NCI-H1417 treated with DMSO at 0.1 percent for 48 hours (cell line): ENCODE measurements at places on chromosomes 11 and 22.

GRCh38 chr11:69876013-69876412 is 56.8 kb upstream of the FGF3 start:
- no peak for DNase-seq

GRCh38 chr11:104899226-104899625 is 966 bp upstream of the CASP12 start:
- no peak for DNase-seq

DNA sequence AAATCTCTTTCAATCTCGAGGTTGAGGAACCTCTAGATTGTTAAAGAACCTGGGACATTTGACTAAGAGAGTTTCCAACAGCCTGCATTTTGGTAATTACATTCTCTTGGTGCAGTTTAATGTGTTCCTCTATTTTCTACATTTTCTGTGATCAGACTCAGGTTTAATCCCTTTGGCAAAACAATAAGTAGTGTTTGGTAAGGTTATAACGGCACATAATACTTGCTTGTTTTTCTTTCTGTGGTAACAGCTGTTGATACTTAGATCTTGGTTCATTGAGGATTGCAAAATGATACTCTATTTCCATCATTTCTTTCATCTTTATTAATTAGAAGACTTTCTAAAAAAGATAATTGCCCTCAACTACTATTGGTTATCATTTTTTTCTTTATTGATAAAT is 271.3 kb downstream of the SBF2 start:
- no peak for DNase-seq

GRCh38 chr22:25404928-25405816 is 159.3 kb upstream of the GRK3 start:
- DNase-seq, result no peak

GRCh38 chr11:79330651-79331050 is 110.2 kb downstream of the TENM4 start:
- DNase-seq, result no peak

GRCh38 chr11:87223816-87224215 is 186.1 kb downstream of the TMEM135 start:
- no peak for DNase-seq

- DNase-seq, result no peak
Observed at GRCh38 chr11:69293087-69293486, 868 bp upstream of the MYEOV start.

GRCh38 chr11:120709808-120710207 is 198.3 kb downstream of the GRIK4 start:
- DNase-seq, result no peak

DNA sequence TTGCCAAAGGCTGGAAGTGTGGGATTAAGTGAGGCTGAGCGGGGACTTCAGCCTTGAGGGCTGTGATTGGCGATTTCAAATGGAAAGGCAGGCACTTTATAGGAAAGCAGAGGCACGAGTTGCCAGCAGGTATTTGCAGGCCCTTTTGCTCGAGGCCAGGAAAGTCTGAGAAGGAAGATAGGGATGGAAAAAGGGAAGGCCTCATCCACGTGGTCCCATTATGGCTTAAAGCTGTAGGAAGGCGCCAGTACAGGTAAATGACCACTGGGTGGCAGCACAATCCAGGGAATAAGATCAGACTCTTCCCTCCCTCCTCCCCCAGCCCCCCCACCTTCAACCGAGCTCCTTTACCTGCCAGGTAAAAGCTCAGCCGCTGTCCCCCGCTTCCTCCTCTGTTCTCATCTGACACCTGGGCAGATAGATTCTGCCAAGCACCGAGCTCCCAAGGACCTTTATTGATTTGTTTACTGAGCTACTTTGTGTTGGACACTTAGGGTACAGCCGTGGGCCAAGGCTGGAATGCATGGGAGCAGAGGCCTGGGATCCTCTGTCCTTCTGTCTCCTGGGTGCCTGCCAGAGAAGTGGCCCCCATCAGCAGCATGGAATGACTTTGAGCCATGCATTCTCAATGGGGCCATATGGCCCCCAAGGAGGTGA is 7.5 kb downstream of the P2RX3 start:
- peak; percentile 35 for DNase-seq

GRCh38 chr22:31789803-31790202 is 36.0 kb downstream of the DEPDC5 start:
- DNase-seq, result no peak

DNA sequence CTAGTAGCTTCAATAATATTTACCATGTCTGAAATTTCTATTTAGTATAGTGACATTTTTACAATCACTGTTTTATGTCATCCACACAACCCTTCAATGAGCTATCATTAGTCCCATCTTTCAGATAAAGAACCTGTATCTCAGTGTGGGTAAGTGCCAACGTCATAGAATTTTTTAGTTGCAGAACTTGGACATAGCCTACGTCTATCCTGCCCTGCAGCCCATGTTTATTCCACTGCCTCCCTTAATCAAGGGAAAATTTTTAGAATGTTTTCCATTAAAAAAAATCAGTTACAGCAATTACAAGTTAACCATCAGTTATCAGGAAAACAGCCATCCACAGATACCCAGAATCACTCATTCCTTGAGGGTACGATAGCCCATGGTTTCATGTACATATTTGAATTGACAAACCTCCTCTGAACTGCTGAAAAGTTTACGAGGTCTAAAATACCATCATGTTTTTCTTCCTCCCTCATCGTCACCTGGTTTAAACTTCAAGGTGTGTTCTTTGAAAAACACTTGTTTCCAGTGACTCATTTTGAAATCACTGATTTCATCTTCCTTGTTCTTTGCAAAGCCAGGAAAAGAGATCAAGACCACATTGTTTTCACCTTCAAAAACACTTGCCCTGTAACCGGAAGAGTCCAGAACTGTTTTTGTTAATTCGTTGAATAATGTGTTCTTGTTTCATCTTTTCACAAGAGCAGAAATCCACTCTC is 100.9 kb downstream of the FAM76B start:
- no peak for DNase-seq

DNA sequence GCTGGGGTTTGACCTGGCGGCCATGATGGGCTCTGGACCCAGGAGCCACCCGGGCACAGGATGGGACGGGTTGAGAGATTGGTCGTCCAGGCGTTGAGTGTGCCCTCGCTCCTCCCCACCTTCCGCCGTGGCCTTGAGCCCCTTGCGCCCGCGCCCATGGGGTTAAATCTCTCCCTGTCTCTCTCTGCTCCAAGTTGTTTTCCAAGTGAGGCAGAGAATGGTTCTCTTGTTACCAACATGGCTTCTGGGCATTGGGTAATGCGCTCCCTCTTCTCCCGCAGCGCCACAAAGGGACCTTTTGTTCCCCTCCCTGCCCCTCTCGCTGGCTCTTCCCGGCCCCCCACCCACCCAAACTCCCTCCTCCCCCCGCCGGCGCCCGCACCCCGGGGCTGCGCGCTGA is 18.8 kb upstream of the PICK1 start:
- no peak for DNase-seq

DNA sequence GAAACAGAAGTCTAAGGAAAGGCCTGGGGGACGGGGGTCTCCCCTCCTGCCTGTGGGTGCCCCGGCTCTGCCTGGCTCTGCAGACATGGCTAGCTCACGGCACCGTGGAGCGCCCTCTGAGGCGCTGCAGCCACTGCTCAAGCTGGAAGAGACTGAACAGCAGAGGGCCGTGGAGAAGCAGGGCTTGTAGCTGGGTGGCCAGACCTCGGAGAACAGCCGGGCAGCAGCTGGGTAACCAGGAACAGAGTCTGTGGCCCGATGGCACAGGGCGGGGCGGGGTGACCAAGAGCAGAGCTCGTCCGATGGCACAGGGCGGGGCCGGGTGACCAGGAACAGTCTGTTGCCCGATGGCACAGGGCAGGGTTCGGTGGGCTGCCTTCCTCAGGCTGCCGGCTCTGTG is 18.1 kb downstream of the RNH1 start:
- DNase-seq, result no peak

- no peak for DNase-seq
Observed at GRCh38 chr22:38461057-38461413, 6.0 kb upstream of the KCNJ4 start.
